ENCODE measurements at places on chromosomes 5 and 9. TPM values are rescaled to one million over a fixed set of nuclear protein-coding genes. Genes with fewer than 3 reads are reported as not detected.

DNA sequence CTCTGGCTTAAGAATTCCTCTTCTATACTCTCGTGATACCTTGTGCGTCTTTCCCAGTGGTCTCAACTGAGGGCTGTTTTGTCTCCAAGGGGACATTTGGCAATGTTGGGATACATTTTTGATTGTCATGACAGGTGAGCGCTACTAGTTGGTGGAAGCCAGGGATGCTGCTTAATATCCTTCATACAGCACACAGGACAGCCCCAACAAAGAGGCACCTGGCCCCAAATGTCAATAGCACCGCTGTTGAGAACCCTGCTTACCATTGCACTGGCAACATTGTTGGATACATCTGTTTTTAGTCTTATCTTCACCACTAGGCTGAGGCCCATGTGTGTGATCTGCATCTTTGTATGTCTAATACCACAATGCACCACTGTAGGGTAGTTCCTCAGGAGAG is 114.1 kb downstream of the C9orf152 start:
- DNase-seq: no peak
- no peaks in the 10 kb centered on the region for H3K36me3 ChIP-seq
- no peak overlapping the region for H3K27ac ChIP-seq

DNA sequence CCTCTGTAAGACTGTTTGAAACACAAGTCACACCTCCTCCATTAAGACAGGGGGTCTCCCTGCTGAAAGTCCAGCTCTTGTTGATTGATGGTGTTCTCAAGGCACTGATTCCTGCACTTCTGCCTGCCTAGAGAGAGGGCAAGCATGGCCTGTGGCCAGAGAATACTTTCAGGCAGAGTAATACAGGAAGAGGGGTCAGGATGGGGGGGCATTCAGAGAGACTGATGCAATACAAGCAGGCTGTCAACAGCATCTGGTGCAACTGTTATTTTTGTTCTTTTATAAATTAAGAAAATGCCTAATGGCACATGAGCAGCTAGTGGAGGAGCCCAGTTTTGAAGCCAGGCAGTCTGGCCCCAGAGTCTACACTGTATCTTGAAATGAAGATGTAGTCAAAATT is 302.2 kb downstream of the DIRAS2 start:
- H3K4me3 ChIP-seq: no peak overlapping the region
- no peaks in the 10 kb centered on the region for H3K36me3 ChIP-seq
- DNase-seq: no peak
- no peak overlapping the region for H3K27ac ChIP-seq
- no peaks in the 10 kb centered on the region for H3K4me1 ChIP-seq
- H3K27me3 ChIP-seq: peaks cover 15% of the 10 kb centered on the region

The SIT1 gene
- 102 TPM for total RNA-seq

DNA sequence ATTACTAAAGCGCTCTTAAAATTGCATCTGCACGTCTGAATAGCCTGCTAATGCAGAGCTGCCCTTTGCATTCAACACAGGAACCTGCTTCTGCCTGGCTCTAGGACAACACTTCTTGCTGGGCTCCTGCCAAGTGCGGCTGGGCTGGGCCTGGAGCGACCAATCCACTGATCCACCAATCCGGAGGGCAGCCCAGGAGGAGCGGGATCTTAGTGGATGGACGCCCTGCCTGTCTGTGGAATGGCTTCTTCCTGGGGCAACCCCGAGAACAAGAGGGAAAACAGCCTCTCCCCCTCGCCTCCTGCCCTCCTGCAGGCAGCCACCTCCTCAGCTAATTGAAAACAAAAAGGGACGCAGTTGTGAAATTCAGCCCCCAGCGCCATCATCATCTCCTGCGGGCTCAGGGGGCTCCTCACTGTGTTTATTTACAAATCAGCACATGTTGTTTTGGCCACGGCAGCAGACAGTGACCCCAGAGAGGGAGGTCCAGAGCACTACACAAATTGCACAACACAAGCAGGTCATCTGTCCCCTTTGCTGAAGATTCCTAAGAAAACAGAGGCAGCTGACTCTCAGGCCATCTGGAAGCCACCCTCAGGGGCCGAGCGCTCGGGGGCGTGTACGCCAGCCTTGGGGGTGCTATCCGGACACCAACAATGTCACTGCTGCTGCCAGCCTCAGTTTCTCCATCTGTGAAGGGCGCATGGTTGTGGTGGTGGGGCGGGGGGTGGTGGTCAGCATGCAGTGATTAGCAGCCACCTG is 57.3 kb downstream of the GADD45G start:
- H3K4me3 ChIP-seq: no peak overlapping the region
- no peak for DNase-seq
- H3K27me3 ChIP-seq: peaks cover 6% of the 10 kb centered on the region
- H3K36me3 ChIP-seq: no peaks in the 10 kb centered on the region
- peaks cover 10% of the 10 kb centered on the region for H3K4me1 ChIP-seq

The CER1 gene
- not detected for total RNA-seq

The WWC1 gene
- 0.47 TPM for total RNA-seq

The F2R gene
- 2.5 TPM for total RNA-seq

The SOX30 gene
- 0.11 TPM for total RNA-seq

GRCh38 chr5:142810081-142810480 is 39.9 kb downstream of the ARHGAP26 start:
- H3K27ac ChIP-seq: no peak overlapping the region
- peaks cover 32% of the 10 kb centered on the region for H3K4me1 ChIP-seq
- no peak for DNase-seq
- peaks cover 3% of the 10 kb centered on the region for H3K36me3 ChIP-seq
- H3K4me3 ChIP-seq: no peak overlapping the region
- no peaks in the 10 kb centered on the region for H3K27me3 ChIP-seq

GRCh38 chr5:14299666-14300065 is 156.5 kb downstream of the TRIO start:
- H3K27ac ChIP-seq: no peak overlapping the region
- H3K27me3 ChIP-seq: peaks cover 2% of the 10 kb centered on the region
- H3K4me1 ChIP-seq: no peaks in the 10 kb centered on the region
- no peaks in the 10 kb centered on the region for H3K36me3 ChIP-seq
- H3K4me3 ChIP-seq: no peak overlapping the region
- no peak for DNase-seq

Data from activated CD8-positive, alpha-beta T cell treated with anti-CD3 and anti-CD28 coated beads for 36 hours (primary cell).